ENCODE measurements at places on chromosomes 16 and 17.

DNA sequence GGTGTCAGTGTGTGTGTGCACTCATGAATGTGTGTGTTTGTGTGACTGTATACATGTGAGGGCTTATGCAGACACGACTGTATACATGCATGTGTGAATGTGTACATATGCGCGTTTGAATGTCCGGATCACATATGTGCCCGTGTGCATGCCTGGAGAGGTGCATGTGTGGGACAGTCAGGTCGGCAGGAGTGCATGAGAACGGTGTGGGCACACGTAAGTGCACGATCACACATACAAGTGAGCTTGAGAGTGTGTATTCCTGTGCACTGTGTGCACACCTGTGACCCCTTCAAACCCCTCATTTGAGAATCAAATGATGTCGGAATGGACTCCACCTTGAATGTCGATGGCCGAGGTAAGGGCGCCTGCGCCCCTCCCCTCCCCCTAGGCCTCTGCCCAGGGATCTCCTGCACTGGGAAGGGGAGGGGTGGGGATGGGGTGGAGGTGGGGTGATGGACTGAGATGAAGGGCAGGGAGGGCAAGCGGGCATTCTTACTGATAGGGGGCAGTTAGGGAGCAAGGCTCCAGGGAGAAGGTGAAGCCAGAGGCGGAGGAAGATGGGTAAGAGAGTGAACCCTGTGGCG, 601 bp upstream of the NGFR start:
- DNase-seq, result no peak

- no peak for DNase-seq
These were observed 294.1 kb downstream of the BCAS3 start for GRCh38 chr17:60971515-60972369.

- DNase-seq, result no peak
These were observed 3.8 kb downstream of the SF3B3 start for GRCh38 chr16:70527315-70527996.

- no peak for DNase-seq
These were observed 25.5 kb downstream of the AXIN2 start for GRCh38 chr17:65535777-65536572.

- no peak for DNase-seq
These were observed 94.3 kb downstream of the TBC1D16 start for GRCh38 chr17:79941088-79942010.

DNA sequence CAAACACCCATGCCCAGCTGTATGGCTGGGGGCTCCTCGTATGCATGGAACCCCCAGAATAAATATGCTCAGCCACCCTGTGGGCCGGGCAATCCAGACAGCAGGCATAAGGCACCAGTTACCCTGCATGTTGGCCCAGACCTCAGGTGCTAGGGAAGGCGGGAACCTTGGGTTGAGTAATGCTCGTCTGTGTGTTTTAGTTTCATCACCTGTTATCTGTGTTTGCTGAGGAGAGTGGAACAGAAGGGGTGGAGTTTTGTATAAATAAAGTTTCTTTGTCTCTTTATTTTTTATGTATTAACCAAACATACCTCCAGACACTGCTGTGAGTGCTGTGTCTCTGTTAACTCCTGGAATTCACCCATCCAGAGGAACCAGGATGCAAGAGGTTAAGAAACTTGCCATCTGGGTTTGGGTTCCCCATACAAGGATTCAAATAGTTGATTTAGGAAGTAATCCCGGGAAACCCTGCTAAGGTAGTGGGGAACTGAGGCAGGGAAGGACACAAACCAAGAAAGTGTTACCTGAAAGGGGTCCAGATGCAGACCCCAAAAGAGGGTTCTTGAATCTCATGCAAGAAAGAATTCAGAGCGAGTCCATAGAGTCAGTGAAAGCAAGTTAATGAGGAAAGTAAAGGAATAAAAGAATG, 37.4 kb upstream of the IL21R start:
- no peak for DNase-seq

DNA sequence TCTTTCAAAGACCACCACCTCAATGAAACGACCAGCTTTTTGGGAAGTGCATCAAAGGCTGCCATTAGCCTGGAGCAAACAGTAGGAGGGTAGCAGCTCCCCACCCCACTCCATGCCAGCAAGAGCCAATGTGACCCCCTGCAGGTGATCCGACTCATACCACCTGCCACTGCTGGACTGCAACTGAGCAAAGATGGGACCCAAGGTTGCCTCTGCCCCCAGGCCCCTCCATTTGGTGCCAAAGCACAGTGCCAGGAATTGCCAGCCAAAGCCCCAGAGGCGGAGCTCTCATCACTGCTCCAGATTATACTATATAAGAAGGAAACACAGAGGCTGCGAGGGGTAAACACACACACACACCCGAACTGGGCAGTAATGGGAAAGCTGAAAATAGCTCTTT, 8.3 kb downstream of the PITPNM3 start:
- no peak for DNase-seq

DNA sequence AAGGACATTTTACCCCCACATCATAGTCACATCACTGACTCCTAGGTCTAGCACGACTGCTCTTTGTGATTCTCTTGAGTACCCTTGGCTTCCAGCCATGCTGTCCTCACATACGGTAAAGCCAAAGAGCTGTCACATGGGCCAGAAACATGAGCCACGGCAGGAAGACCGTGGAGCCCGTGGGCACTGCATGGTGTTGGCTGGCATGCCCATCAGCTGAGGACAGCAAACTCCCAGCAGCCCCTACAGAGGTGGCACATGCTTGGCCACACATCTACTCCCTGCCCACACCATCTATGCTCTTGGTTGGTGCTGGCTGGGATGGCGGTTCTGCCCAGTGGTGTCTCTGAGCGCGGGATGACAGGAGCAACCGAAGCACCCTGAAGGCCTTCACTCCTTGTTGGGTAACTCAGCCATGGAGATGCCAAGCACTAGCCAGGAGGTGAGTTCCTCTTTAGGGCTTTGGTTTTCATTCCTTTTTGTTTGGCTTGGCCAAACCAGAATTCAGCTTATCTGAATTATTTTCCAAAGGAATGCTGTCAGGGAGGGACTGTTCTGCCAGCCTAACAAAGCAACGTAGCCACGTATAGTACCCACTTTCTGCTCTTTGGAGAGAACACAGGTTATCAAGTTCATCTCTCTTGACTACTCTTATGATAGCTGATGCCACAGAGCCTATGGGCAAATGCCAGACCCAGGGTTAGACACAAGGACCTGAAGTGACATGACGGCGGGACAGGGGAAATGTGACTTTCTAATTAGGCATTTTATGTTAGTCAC, 10.0 kb downstream of the TNFAIP1 start:
- DNase-seq, result no peak

- DNase-seq, result no peak
These were observed 83.5 kb downstream of the CDYL2 start for GRCh38 chr16:80720804-80721371.

GRCh38 chr17:51820252-51820651, 338.3 kb downstream of the CA10 start:
- no peak for DNase-seq

DNA sequence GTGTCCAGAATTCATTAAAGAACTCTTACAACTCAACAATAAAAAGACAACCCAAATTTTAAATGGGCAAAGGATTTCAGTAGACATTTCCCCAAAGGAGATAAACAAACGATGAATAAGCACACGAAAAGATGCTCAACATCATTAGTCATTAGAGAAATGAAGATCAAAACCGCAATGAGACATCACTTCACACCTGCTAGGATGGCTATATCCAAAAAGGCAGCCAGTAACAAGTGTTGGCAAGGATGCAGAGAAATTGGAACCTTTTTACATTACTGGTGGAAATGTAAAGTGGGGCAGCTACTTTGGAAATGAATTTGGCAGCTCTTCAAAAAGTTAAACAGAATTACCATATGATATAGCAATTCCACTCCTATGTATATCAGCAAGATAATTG, 42.0 kb downstream of the PITPNM3 start:
- no peak for DNase-seq

DNA sequence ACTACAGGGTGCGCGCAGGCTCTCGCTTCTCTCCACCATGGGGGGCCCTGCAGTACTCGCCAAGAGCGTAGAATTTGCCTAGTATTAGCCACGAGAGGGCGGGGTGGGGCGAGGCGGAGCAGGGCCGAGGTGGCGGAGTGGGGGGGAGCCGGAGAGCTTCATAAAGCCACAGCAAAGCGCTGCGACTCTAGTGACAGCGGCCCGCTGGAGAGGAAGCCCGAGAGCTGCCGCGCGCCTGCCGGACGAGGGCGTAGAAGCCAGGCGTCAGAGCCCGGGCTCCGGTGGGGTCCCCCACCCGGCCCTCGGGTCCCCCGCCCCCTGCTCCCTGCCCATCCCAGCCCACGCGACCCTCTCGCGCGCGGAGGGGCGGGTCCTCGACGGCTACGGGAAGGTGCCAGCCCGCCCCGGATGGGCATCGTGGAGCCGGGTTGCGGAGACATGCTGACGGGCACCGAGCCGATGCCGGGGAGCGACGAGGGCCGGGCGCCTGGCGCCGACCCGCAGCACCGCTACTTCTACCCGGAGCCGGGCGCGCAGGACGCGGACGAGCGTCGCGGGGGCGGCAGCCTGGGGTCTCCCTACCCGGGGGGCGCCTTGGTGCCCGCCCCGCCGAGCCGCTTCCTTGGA, at the start of gene TBX21:
Gene TBX21, plus strand, starts transcription at position 190 of the 627 bp plus-strand sequence. Its CDS starts 219 bp downstream, at position 409.
- DNase-seq, result no peak

DNA sequence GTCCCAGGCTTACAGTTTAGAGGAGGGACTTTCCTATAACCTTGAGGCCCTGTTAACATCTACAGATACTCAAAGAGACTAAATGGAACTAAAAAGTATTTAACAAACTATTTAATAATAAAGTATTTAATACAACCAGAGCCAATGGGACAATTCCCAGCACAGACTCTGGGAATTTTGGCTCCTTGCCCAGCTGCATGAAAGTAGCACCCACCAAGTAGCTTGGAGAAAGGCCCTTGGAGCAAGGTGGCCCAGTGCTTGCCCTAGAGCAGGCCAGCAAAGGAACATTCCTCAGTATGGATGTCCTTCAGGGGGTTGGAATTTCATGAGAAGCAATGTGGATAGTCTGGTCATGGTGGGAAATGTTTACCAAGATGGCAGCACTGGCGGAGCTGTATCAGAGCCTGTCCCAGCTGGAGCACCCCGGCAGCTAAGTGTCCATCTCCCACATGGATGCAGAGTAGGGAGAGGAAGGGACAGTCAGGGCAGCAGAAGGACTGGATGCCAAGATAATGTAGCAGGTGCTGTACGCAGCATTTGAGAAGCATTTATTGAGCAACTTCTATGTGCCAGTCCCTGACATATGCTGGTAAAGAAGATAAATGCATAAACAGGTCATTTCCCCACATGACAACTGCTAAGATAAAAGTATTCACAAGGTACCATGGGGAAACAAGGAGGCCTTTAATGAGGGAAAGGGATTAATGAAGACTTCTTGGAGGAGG, 5.2 kb upstream of the SMARCD2 start:
- DNase-seq, result no peak

- DNase-seq, result no peak
These were observed 95.8 kb downstream of the TMEM132E start for GRCh38 chr17:34675143-34675542.

- DNase-seq, result no peak
These were observed 30.4 kb upstream of the PITPNA start for GRCh38 chr17:1592751-1593629.

DNA sequence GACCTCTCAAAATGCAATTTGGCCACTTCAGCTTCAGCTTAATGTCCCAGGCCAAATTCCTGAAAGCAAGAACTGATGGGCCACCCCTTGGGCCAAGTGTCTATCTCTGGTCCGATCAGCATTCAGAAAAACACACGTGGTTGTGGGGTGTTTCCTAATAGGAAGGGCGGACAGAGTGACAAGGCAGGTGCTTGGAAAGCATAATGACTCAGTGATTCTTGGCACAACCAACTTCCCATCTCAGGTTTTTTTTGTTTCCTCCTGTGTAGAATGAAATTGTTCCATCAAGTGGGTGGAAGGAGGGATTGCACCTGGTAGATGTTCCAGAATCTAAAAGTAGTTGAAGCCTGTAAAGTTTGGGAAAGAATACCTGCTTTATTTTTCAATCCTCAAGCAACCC, 155.6 kb downstream of the HS3ST2 start:
- no peak for DNase-seq

GRCh38 chr17:19702217-19702641, 14.2 kb downstream of the SLC47A2 start:
- no peak for DNase-seq

DNA sequence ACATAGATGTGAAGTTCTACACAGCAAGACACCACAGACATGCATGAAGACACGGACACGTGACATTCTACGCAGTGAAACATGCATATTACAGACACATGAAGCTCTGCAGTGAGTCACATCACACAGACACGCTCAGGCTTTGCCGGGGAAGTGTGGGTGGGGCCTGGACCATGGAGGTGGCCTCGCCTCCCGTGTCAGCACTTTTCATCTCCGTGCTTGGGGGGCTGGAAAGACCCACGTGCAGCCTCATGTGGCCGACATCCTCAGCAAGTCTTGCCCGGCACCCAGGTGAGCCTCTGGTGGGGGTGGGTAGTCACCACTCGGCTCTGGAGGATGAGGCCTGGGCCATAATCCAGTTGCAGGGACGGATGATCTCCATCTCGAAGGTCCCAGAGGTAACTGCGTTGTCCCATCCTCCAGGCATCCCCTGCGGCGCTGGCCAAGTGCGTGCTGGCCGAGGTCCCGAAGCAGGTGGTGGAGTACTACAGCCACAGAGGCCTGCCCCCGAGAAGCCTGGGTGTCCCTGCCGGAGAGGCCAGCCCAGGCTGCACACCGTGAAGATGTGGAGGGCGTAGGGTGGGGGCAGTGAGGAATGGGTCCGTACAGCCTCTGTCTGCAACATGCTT, 17.3 kb upstream of the DPEP1 start:
- no peak for DNase-seq

GRCh38 chr17:35212668-35213067, 18.5 kb upstream of the SLC35G3 start:
- DNase-seq, result no peak

GRCh38 chr17:64162554-64162953, 32.6 kb upstream of the ERN1 start:
- no peak for DNase-seq

DNA sequence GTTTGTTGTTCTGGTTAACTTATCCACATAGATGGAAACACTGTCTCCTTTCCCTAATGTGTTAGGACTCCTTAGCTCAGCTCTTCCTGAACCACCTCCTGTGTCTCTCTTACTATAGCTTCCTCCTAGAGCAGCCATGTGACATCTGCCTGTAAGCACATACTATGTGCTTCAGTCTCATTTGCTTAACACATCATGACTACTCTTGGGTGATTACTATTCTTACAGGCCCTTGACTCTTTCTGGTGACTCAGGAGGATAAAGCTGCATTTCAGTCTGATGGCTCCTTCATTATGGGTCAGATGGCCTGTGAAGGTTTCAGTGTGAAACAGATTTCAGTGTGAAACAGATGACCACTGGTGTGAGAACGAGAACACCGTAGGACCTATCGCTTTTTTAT, 320 bp upstream of the KRTAP4-2 start:
- DNase-seq, result no peak

DNA sequence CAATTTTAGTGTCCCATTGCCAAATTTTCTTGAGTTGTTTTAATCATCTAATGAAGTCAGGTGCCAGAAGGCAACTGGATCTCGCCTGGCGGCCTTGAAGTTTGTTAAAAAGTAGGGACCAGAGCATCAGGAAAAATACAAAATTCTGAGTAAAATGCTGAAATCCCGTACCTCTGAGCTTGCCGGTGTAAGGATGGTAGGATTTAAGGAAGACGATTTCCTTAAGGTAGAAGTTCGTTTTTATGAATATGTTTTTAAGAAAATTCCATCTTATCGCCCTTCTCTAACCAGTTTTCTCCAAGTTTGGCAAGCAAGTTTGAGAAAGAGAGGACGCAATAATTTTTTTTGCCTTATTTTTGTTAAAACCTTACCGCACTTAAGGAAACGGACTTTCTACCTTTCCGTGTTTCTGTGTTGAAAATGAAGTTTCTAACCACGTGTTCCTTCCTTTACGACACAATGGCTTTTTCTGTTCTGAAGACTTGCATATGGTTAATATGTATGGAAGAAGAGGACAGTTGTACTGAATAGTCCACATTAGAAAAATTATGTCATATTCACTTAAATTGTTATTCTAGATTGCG, 748 bp downstream of the ATF7IP2 start:
- no peak for DNase-seq

All from cerebellar nuclear complex (tissue), 1 donor.